ENCODE measurements at places on chromosomes 11 and 22.

- no peak for ATAC-seq
These were observed 103.5 kb downstream of the MICAL2 start for GRCh38 chr11:12213883-12214282.

GRCh38 chr22:19043121-19044085, 78.8 kb downstream of the DGCR2 start:
- ATAC-seq = no peak

DNA sequence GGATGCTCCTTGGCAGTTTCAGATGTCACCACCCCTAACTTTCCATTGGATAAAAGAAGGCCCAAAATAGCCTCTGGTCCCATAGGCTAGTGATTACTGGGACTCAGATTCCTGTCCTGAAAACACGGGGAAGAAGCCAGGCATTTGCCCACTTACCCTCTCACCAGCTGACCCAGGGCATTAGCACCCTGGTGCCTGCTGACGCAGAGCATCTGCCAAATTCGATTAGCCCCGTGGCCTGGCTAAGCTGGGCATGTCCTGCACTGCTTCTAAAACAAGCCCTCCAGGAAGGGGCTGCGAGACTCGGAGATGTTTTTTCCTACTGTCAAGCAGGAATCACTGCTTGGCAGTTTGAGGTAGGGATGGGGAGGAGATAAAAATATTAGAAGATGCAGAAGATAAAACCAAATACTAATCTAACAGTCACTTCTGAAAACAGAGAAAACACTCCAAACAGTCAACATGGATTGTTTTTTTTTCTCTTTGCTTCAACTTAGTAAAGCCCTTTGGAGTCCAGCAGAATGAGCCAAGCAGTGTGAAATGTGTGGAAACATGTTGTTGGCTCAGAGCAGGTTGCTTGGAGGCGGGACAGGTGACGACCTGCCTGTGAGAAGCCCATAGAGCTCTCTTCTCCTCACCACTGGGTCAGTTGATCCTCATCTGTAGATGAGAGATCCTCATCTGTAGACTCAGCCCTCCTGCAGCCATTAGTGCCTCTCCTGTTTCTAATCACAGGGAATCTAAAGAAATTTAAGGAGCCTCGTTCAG, 54.0 kb downstream of the BDNF start:
- peak; percentile 79 for ATAC-seq

GRCh38 chr11:68504432-68505066, 44.0 kb downstream of the PPP6R3 start:
- ATAC-seq = no peak

DNA sequence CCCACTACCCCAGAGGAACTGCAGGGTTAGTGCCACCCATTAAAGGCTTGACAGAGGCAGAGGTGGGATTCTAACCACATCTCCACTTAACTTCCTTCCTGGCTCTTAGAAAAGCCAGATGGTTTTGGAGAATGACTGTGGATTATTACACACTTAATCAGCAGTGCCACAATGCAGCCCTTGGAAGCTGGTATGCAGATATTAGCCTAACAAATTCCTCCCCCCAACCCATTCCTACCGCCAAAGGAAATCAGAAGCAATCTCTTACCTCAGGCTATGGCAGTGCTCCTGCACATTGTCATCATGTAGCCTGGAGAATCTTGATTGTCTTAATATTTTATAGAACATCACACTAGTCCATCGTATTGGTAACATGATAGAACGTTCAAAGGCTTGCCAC, 23.2 kb upstream of the NRGN start:
- ATAC-seq = no peak

GRCh38 chr11:106840947-106841346, 177.3 kb downstream of the GUCY1A2 start:
- peak; percentile 73 for ATAC-seq

- no peak for ATAC-seq
These were observed 62.2 kb downstream of the BCR start for GRCh38 chr22:23242473-23243001.

GRCh38 chr22:48277868-48278581, 1515.6 kb downstream of the TBC1D22A start:
- ATAC-seq = no peak

DNA sequence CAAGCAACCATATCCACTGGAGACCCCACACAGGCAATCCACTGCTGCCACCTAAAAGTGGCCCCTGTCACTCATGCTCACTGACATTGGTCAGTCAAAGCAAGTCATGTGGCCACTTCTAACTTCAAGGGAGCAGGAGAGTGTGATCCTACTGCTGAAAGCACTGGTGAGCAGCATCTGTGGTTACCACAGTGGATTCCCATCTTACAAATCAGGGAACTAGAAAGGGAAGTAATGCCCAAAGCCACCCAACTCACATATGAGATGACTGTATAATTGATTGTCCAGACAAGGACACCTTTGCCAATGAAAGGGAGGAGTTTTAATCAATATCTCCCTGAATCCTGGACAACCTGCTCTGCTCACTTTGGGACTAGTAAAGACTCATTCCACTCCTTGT, 17.7 kb downstream of the RCN1 start:
- no peak for ATAC-seq

DNA sequence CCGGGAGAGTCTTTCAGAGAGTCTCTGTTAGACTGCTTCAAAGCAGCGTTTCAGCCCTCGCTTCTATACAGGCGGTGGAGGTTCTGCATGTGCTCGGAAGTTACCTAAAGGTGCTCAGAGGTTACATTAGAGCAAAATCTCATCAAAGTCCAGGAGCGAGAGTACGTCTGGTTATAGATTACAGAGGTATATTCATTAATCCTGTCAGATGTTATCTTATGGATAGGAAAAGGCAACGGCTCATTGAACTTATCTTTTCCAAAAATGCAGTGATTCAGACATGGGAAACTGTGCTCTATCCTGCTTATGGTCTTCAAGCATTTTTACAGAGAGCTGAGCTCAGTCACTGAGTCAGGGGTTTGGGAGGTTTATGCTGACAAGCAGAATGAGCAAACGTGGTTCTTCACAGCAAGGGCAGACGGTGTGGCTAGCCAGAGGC, 9.1 kb upstream of the ZBED5 start:
- ATAC-seq = peak; percentile 77

- ATAC-seq = no peak
These were observed 92.4 kb downstream of the ISX start for GRCh38 chr22:35158336-35158735.

DNA sequence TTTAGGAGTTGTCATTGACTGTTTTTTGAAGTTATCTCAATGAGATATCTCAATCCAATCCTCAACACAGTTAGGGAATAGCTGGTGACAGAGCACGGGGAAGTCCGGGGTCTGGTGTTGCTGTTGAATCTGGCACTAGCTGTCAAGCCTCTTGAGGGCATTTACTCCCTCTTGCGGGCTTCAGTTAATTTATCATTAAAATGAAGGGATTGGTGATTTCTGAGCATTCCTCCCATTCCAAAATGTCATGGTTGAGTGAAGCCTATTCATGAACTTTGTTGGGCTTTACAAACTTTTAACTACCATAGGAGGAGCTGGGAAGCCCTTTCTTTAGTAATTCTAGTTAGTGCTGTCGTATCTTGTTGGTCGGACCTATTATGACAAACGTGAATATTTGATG, 40.2 kb downstream of the UVRAG start:
- no peak for ATAC-seq

DNA sequence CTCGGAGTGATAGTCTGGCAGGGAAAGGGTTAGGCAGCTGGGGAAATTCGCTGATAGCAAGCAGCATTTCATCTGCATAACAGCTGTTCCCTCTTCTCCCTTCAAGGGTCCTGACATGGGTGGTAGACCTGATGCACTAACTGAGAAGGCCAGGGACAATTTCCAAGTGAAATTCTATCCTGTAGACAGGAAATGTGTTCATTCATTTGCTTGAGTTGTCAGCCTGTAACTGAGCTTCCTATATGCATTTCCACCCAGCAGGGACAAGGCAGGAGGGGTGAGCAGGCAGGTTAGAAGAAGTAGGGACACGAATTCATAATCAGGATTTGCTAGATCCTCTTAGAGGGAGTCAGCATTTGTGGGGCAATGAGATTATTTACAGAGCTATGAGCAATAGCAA, 154.3 kb upstream of the NCAM1 start:
- ATAC-seq = peak; percentile 47

GRCh38 chr11:7911011-7911410, 20.1 kb downstream of the OR10A6 start:
- ATAC-seq = no peak

DNA sequence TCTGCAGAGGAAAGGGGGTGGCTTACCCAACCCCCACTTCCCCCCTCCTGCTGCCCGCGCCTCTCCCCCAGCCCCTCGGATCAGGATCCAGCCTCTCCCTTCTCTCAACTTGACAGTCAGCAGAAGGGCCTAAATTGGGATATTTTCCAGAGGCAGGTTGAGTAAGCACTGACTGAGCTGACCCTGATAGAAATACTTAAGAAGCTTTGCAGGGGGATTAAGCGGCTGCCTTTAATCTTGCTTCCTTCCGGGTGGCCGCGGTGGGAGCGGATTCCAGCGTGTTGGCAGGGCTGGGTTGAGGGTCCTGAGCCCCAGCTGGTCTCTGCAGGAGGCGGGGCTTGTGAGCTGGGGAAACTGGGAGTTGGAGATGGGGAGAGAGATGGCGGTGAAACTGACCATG, 445.2 kb downstream of the NTM start:
- ATAC-seq = no peak

GRCh38 chr22:26095256-26095956, 73.9 kb upstream of the SEZ6L start:
- ATAC-seq = no peak

DNA sequence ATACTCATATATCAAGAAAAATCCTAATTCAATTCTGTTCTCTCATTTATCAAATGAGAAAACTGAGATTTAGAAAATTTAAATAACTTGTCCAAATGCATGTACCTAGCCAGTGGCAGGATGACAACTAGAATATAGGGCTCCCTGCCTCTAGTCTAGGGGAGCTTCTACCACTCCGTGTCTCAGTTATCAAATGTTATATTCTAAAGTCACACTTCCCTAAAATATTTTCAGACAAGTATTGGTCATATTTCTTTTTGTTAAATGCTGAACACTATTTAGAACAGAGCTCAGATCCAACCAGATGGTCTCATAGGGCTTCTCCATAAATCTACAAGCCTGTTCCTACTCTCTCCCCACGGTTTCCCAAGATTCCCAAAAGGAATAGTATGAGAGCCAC, 26.3 kb downstream of the KCNJ1 start:
- no peak for ATAC-seq

GRCh38 chr22:48222742-48223487, 1460.5 kb downstream of the TBC1D22A start:
- ATAC-seq = no peak

DNA sequence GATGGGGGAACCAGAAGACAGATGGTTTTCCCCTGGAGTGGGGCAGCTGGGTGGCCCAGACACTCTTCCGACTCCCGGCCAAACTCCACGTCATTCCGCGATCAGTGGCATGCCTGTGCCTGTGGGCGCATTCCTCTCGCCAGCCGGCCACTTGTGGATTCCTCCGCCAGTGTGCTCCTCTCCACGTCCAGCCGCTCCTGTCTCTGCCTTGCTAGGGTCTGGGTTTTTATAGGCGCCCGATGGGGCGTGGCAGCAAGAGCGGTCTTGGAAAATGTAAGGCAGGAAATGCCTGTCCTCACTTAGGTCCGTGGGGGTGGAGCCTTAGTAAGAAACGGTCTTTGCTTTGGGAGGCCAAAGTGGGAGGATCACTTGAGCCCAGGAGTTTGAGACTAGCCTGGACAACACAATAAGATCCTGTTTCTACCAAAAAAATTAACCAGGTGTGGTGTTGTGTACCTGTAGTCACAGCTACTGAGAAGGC, 81.6 kb upstream of the SEPTIN5 start:
- ATAC-seq = no peak

- peak; percentile 16 for ATAC-seq
These were observed 7.3 kb downstream of the CDC42EP2 start for GRCh38 chr11:65321828-65322485.

DNA sequence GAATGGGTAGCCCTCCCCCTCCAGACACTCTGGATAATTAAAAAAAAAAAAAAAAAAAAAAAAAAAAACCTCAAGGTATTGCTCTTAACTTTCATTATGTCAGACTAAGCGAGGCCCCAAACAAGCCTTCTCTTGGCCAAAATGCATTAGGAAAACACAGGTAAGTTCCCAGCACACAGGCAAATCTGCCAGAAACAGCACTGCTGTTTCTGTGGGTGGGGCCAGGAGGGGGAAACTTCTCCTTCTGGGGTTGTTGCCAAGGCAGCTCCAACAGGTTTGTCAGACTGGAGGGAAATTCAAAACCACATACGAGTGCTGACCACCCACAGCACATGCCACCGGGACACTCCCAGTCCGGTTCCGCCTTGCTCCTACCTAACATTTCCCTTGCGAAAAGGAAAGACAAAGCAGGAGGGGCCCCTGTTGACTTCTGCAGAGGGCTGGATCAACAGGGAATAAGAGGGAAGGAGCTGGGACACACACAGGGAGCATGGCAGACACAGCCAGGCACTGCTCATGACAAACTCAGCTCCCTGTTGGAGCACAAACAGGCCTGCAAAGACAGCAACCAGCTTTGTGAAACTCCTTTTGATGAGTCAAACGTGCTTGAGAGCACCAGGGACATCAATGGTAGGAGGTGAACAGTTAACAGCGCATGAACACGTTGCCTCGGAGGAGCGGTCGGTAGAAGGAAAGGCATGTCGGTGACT, 55.0 kb downstream of the MYH9 start:
- ATAC-seq = peak; percentile 0

DNA sequence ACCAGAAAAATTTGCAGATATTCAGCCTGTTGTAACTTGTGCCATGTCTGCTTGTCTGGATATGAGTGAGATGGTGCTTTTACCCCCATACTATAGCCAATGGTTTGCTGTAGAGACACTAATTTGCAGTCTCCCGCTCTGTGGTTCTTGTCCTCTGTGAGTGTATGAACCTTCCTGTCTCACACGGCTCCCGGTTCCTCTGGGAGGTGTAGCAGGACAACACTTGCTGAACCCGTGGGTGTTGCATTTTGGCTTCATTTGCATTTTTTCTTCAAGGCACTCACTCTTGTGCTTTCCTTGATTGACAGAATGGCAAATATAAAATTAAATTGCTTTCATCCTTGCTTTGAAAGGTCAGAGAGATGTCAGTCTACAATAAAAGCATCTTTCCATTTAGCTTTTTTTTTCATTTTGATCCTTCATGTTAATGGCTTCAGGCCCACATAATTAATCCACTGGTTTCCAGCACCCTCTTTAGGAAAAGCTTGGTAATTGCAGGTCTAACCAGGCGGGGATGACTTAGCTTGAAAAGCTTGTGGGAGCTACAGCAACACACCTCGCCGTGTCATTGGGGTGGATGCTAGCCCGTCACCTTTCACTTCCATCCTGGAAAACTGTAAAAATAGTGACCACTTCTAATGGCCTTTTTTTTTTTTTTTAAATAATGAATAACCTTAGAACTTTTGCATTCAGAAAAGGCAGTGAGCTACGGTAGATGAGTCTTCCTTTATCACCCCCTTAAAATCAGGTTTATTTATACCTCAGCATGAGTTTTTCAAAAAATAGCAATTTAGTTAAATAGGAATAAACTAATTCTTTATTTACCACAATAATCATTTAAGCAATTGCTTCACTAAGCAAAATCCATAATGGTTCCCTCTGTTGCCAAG, 27.4 kb upstream of the ST14 start:
- peak; percentile 92 for ATAC-seq

DNA sequence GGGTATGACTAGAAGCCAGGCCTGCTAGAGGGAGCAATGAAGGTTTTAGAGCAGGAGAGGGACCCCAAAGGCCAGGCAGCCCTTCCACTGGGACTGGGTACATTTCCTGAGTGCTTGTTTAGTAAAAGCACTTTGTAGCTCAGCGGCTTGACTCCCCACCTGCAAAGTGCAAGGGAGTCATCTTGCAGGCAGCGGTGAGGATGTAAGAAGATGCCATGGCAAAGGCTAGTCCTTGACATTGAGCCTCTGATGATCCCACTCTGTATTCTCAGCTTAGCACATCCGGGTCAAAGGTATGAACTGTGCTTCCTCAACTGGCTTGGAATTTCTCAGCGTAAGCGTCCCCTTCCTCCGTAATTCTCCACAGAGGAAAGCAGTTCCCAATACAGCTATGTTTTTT, 3.1 kb upstream of the UBE2L3 start:
- no peak for ATAC-seq

Measured in SK-N-SH treated with all-trans-retinoic acid at 6 μM for 48 hours (cell line).